ENCODE measurements at places on chromosomes 2 and 18.

- H3K4me3 ChIP-seq = no peak overlapping the region
- H3K27me3 ChIP-seq = peaks cover 13% of the 10 kb centered on the region
- H3K27ac ChIP-seq = no peak overlapping the region
- DNase-seq = no peak
Measured at GRCh38 chr2:175804122-175804521, 197.9 kb downstream of the LNPK start.

- no peaks in the 10 kb centered on the region for H3K36me3 ChIP-seq
- no peak overlapping the region for H3K4me3 ChIP-seq
- no peaks in the 10 kb centered on the region for H3K4me1 ChIP-seq
Measured at GRCh38 chr2:235719146-235719942, 225.5 kb downstream of the AGAP1 start.

- H3K4me3 ChIP-seq = no peak overlapping the region
- H3K4me1 ChIP-seq = peaks cover 8% of the 10 kb centered on the region
- H3K36me3 ChIP-seq = no peaks in the 10 kb centered on the region
- H3K27me3 ChIP-seq = peaks cover 25% of the 10 kb centered on the region
- no peak overlapping the region for H3K27ac ChIP-seq
Measured at GRCh38 chr18:8699948-8700347, 5.4 kb upstream of the MTCL1 start.

DNA sequence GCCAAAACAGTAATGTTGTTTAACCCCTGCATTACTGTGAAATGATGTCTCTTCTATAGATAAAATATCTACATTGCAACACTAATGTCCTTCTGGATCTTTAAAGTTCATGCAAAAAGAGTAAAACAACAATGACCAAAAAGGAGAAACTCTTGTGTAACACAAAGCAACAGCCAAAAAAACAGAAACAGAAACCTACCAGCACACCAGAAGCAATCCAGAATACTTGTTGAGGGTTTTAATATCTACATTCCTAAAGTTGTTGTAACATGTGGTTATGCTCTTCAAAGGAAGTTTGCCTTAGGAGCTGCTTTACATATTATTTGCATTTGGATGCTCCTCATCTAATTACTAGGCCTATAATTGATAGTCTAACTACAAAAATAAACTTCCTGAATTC lies 157.2 kb downstream of the BABAM2 start:
- peaks cover 11% of the 10 kb centered on the region for H3K36me3 ChIP-seq
- H3K27me3 ChIP-seq = no peaks in the 10 kb centered on the region
- no peak overlapping the region for H3K27ac ChIP-seq
- no peak overlapping the region for H3K4me3 ChIP-seq
- H3K4me1 ChIP-seq = peaks cover 10% of the 10 kb centered on the region
- no peak for DNase-seq

DNA sequence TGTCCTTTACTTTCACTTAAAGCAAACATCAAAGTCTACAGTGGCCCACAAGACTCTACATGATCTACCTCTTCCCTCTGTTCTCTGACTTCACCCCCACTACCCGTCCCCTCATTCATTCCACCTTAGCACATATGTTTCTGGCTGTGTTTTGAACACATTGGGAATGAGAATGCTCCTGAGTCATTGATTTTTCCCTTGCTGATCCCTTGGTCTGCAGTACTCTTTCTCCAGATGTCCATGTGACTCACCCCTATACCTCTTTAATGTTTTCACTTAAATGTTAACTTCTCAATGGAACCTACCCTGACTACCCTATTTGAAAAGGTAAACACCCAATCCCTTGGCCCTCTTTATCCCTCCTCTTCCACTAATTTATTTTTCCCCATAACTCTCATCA lies 30.7 kb upstream of the FRZB start:
- no peak overlapping the region for H3K27ac ChIP-seq
- H3K4me1 ChIP-seq = peaks cover 2% of the 10 kb centered on the region
- H3K4me3 ChIP-seq = no peak overlapping the region
- no peak for DNase-seq
- no peaks in the 10 kb centered on the region for H3K27me3 ChIP-seq

GRCh38 chr2:127593228-127594115 lies 52.5 kb upstream of the GPR17 start:
- H3K4me1 ChIP-seq = peaks cover 4% of the 10 kb centered on the region
- no peaks in the 10 kb centered on the region for H3K27me3 ChIP-seq
- no peak overlapping the region for H3K4me3 ChIP-seq
- peak; percentile 7 for DNase-seq
- H3K27ac ChIP-seq = no peak overlapping the region

DNA sequence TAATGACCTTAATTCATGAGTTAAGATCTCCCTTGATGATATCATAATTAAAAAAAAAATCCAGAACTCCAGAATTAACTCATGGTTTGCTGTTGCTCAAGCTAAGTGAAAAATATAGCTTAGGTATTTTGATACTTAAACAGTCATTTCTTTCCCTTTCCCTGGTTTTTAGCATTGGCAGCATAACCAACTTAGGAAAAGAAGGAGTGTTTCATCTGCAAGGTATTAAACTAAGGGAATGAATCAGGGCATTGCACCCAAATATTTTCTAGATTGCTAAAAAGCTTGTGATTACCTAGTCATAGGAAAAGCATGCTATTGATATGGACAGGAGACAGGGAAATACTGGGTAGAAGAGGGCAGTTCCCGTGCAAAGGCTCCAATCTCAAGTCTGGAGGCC lies 207.2 kb downstream of the LRP1B start:
- H3K27me3 ChIP-seq = no peaks in the 10 kb centered on the region
- DNase-seq = no peak
- H3K4me1 ChIP-seq = no peaks in the 10 kb centered on the region
- H3K4me3 ChIP-seq = no peak overlapping the region

All from activated CD4-positive, alpha-beta memory T cell treated with anti-CD3 and anti-CD28 coated beads for 36 hours (primary cell).